NCI-H1930 (cell line): ENCODE measurements at places on chromosomes 1 and 21.

DNA sequence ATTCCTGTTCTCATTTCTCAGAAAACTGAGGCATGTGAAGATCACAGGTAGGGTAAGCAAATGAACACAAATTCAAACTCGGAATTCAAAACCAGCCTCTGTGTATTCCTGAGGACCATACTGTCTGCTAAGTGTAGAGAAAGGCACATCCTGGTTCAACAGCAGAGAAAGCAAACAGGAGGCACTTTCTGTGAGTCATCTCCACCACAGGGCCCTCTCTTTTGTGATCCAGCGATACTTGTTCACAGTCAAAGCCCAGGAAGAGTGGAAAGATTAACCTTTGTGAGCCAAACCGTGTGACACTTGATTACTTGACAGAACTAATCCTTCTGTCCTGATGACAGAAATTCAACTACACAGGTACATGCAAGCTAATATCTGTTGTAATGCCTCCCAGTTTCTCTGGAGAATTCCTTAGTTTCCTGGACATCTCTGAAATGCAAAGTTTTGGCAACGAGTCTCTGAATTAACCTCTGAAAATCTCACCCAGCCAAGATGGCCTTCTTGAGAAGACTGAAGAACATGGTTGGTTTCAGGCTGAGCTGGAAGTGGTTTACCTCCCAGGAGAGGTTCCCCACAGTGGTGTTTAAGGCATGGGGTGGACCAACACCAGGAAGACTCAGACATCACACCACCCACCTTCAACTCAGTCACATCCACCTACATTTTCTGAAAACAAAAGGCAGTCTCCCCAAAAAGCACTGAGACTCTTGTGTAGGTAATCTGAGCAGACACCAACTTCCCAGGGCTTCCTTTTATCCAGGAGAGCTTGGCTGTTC is 98.2 kb upstream of the ERG start:
- no peak for DNase-seq

DNA sequence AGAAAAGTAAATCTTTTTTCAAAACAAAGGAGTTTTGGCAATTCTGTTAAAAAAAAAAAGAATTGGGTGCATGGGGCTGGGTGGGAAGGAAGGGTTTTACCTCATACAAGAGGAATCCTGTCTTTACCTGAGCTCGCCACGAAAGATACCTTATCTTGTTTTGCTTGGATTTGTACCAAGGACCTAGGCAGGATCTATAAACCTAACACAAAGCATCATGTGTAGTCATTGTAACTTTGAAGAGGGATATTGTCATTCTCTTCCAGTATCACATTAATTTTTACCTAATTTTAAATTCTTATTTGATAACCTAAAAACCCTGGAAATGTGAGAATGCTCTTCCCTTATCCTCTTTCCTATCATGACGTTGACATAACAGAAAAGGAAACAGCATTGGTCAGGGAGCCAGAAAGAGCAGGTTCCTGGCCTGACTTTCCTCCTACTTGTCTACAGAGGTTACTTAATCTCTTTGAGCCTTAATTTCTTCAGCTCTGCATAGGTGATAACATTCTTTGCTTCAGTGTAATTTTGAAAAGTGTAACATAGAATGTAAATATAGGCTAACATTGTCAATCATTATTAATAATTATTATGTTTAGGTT is 4.0 kb upstream of the LAMC1 start:
- DNase-seq: no peak

- DNase-seq: no peak
Measured at GRCh38 chr1:215287362-215287761, 204.8 kb downstream of the KCNK2 start.

DNA sequence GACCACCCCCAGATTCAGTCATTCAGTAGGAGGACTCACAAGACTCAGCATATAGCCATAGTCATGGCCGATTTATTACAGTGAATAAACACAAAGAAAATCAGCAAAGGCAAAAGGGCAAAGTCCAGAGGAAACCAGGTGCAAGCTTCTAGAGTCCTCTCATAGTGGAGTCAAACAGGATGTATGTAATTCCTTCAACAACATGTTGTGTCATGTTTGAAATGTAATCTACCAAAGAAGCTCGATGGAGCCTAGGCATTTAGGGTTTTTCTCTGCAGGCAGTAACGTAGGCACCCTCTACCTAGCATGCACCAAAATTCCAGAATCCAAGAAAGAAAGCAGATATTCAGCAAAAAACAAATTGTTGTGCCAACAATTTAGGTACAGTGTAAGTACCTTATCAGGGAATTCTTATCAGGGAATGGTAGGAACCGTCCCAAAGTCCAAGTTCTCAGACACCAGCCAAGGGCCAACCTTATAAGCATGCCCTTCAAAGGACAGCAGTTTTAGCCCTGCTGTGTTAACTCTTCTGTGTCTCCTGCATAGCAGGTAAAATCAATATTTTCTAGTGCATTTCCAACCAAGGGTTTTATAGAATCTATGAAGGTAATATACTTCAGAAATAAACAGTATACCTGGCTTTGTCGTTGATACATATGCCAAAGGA is 16.1 kb upstream of the SLAMF6 start:
- no peak for DNase-seq

- DNase-seq: no peak
Measured at GRCh38 chr1:8217809-8218208, 100.1 kb upstream of the SLC45A1 start.

DNA sequence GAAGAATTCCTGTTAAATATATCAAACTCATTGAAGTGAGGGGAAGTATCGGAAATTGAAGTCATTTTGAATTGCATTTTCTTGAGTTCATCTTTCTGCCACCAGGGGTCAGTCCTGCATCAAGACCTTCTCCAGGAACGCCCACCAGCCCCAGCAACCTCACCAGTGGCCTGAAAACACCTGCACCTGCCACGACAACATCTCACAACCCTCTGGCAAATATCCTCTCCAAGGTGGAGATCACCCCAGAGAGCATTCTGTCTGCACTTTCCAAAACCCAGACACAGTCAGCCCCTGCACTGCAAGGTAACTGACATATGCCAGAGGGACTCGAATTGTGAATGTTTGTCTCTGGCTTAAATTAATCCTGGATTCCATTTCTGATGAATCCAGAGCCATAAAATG is 22.8 kb upstream of the TARS2 start:
- DNase-seq: no peak

- no peak for DNase-seq
Measured at GRCh38 chr1:43919906-43920305, 13.7 kb upstream of the ARTN start.
